IPS-NIHi11 (cell line): ENCODE measurements at places on chromosomes 13 and 19.
A peak's percentile ranks its signal among the peaks of the same experiment; 100 is the strongest.

GRCh38 chr13:91647361-91647990 is 249.1 kb downstream of the GPC5 start:
- DNase-seq, result peak; percentile 72

- peak; percentile 46 for DNase-seq
These were observed 11.1 kb downstream of the FTL start for GRCh38 chr19:48975947-48976847.

DNA sequence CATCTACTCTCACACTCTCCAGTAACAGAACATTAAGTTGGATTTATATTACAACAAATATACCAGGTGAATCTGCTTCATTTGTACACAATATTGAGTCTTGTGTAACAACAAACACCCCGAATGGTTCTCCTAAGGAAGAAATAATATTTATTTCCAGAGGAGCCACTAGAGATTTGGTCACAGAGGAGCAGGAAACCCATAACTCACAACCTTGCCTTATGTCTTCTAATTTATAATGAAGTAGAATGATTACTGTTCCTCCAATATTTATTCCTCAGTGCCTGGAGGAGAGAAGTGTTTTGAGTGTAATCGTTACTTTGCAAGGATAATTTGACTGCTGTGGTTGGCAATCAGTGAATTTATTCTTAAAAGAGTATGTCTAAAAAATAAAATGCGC is 1243.7 kb upstream of the PCDH20 start:
- DNase-seq, result no peak

DNA sequence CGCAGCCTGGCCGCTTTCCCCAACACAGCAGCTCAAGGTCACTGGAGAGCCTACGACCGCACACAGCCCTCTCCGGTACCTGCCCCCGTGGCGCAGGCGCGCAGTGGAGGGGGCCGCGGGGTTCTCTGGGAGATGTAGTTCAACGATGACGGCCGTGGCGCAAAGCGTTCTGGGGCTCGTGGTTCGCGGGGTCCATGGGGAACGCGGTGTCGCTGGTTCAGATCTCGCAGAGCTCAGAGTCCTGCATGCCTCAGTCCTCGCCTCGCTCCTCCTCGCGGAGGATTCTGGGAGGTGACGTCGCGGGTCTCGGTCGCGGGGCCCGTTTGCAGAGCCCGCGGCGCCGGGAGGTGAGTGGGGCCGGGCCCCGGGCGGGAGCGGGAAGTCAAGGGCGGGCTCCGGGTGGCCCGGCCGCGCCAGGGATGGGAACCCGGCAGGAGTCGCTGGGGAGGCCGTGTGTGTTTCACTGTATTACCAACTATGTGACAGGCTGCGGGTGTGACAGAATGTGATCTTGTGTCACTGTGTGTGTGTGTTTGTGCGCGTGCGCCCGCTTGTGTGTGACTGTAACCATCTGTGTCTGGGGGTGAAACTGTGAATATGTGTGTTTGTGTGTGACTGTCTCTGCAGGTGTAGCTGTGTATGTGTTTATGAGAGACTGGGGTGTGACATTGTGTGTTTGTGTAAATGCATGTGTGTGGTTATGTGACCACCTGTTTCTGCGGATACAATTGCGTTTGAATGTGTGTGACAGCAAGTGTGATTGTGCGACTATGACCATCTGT is at the start of gene ZNF527:
ZNF527 (plus strand) TSS at position 220 of the 782 bp plus-strand sequence. CDS start 3,100 bp downstream, outside the sequence.
- DNase-seq, result peak; percentile 97

- no peak for DNase-seq
These were observed 79.9 kb upstream of the GSX1 start for GRCh38 chr13:27712421-27712820.

GRCh38 chr13:20426766-20427448 is 98.8 kb downstream of the CRYL1 start:
- DNase-seq, result no peak

DNA sequence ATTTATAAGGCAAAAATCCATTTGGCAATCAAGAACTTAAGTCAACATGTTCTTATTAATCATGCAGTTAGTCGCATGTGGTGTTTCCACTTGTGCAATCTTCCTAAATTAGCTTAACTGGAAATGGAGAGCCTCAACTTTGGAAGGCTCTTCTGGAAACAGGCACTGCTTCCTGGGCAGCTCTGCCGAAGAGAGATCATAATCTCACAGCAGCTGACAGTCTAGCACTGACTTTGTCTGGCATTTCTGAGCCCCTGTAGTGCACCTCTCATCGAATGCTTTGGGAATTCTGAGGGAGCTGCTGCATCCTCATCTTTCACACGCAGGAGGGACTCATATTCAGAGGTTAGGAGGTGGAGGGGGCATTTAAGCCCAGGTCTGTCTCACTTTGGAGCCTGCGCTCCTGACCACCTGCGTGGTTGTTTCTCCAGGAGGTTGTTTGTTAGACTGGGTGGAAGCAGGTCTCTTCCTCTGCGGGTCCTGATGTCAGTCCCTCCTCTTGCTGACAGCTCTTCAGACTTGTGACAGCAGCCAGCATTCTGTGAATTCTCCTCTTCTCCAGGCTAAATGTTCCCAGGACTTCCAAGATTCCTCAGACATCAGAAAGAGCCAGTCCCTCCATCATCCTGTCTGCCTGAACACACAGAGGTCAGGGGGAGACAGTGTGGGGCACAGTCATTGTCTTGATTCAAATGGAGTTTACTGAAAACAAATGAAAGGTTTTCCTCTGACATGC is 100.4 kb upstream of the GJB6 start:
- no peak for DNase-seq

GRCh38 chr19:18282021-18282787 is 782 bp upstream of the JUND start:
- no peak for DNase-seq

- DNase-seq, result no peak
These were observed 33.5 kb upstream of the TMTC4 start for GRCh38 chr13:100707818-100708740.

DNA sequence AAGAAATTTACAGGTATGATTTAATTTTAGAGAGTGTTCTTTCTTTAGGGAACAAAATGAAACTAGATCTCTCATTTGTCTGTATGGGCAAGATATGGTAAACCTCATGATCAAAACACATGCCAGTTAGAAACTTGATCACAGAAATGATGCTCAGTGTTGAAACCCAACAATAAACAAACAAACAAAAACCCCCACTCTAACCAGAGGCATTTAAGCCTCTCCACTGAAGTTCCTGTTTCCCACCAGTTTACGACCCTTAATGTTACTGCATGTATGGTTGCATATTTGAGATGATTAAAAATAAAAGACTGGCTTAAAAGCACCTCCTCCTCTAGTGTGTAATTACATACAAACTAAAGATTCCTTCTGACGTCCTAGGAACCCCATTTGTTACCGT is 293.3 kb upstream of the MAB21L1 start:
- DNase-seq, result no peak

GRCh38 chr13:51829568-51829899 is 15.4 kb downstream of the TMEM272 start:
- no peak for DNase-seq

DNA sequence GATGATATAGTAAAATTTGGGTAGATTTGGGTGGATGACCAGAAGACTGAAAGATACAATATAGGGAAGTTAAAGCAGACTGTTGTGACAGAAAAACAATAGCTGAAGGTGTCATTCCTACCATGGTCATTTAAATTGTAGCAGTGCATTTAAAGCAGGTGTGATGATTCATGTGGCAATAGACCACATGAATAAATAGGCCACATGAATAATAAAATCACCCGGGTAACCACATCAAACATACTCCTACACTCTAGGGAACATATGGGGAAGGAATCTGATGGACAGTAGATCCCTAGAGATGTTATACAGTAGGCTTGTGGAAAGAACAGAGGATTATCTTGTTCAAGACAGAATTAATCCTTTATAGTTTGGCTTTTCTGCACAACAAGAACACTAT is 392.6 kb downstream of the SLITRK5 start:
- no peak for DNase-seq

GRCh38 chr19:44891016-44891882 is at the start of gene TOMM40:
Gene TOMM40 (plus strand): TSS chr19:44891254. CDS start chr19:44891416, 162 bp downstream.
- peak; percentile 98 for DNase-seq
